ENCODE measurements at places on chromosomes 2 and 18.

DNA sequence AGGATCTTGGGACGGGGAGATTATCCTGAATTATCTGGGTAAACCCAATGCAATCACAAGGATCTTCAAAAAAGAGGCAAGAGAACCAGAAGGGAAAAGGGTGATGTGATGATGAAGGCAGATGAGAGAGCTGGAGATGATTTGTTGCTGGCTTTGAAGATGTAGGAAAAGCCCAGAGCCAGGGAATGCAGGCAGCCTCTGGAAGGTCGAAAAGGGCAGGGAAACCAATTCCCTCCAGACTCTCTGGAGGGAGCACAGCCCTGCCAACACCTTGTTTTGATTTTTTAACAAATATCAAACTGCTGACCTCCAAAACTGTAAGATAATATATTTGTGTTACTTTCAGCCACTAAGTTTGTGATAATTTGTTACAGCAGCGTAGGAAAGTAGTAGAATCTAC, 48.9 kb upstream of the IL1R2 start:
- no peak for DNase-seq

DNA sequence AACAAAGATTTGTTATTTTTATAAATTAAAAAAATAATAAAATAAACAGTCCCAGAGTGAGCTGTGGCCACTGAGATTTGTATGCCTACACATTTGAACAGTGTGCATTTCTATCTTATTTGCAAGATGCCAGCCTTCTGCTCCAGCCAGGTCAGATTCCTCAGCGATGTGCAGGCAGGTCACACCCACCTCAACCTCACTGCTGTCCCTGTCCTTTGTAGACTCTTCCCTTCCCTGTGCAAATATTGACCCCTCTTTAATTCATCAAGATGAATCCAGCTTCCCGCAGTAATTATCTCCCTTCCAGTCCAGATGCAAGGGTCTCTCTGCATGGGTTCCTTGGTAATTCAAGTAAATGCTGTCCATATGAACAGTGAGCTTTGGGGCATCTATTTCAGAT, 256.2 kb downstream of the PIEZO2 start:
- no peak for DNase-seq

- DNase-seq = no peak
These were observed 54.9 kb upstream of the IGFBP2 start for GRCh38 chr2:216578325-216578724.

GRCh38 chr2:153519257-153519875, 40.8 kb upstream of the RPRM start:
- peak; percentile 27 for DNase-seq

- no peak for DNase-seq
These were observed 1201.8 kb upstream of the CDH2 start for GRCh38 chr18:29378651-29379136.

- no peak for DNase-seq
These were observed 54.6 kb upstream of the TXNDC2 start for GRCh38 chr18:9831036-9831722.

DNA sequence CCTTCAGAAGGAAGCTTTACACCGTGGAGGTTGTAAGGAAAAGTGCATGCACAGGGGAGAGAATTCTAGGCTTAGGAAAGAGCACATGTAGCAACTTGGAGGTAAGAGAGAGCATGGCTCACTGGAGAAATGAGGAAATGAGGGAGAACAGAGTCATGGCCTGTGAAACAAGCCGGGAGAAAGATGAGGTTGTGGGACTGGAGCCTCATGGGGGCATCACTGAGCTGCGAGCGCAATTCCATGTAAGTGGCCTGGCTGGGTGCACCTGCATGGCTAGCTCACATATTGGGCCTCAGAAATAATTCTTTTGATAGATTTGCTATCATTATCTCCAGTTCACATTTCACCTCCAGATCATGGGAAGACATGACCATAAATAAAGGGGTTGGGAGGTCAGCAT, 785.5 kb upstream of the RAB6C start:
- DNase-seq = no peak

- no peak for DNase-seq
These were observed at the start of gene MGAT5 for GRCh38 chr2:134253804-134254203. Gene MGAT5 (plus strand): TSS chr2:134254072. CDS start chr2:134254404, 332 bp downstream.

- no peak for DNase-seq
These were observed 145.5 kb downstream of the TRABD2A start for GRCh38 chr2:84735389-84735788.

DNA sequence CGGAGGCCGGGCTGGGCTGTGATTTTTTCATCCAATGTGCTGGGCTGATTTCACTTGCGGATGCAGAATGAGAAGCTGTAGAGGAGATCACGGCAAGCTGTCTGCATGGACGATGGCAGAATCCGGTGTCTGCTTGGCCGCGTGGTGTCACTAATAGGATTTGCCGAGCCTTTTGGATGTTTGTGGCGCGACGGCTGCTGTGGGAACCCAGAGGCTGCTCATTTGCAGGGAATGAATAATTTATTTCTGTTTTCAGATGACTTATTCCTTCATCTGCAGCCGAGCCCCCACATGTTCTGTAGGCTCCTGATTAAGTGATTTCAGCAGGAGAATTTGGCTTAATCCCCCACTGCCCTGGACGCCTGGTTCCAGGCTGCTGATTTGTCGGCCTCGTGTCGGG, 62.6 kb downstream of the ODC1 start:
- DNase-seq = no peak

GRCh38 chr2:128782411-128783192, 463.9 kb upstream of the HS6ST1 start:
- no peak for DNase-seq

DNA sequence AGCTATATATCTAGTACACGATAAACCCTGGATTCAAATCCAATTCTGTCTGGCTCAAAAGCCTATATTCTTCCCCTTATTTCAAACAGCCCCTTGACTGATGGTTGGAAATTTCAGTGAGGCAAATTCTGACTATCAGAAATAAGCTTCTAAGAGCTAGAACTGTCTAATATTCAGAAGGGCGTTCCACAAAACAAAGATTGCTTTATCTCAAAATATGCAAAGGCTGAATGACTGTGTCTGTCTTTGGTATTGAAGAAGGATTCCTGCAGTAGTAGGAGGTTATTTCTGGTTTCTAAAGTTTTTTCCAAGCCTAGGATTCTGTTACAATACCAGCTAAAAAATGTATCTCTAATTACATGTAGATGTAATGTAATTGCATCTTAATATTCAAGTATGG, 31.1 kb downstream of the DRC1 start:
- no peak for DNase-seq

DNA sequence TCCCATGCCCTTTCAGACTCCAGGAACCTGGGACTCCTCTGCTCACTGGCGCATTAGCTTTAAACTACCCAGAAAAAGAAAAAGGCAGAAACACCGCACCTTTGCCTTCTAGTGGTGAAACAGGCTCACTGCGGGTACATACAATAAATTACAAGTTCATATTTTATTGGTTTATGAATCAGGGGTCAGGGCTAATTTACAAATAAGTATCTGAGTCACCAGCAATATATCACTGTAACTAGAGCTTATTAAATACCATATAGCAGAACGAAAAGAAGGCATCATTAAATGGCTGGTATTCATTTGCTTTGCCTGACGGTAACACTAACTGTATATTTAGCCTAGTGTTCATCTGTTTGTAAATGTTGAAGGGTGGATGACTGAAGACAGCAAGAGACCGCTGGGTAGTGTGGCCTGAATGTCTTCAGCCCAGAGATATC, 26.9 kb upstream of the DTNB start:
- no peak for DNase-seq

DNA sequence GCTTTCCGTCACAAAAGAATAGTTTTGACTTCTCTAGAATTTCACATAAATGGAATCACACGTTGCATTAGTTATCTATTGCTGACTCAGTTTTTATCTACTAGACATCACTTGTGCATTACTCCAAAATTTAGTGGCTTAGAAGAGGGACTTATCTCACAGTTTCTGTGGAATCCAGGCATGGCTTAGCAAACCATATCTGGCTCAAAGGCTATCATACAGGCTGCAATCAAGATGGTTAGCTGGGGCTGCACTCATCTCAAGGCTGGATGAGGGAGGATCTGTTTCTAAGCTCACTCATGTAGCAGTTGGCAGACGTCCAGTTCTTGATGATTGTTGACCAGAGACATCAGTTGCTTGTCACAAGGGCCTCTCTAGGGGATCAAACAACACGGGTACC, 6.6 kb upstream of the DSC3 start:
- DNase-seq = no peak

- DNase-seq = no peak
These were observed 121.9 kb downstream of the LRP2 start for GRCh38 chr2:169240405-169240804.

- DNase-seq = no peak
These were observed 12.4 kb upstream of the DNMT3A start for GRCh38 chr2:25354116-25354515.
